ENCODE measurements at places on chromosomes 16 and 17.

DNA sequence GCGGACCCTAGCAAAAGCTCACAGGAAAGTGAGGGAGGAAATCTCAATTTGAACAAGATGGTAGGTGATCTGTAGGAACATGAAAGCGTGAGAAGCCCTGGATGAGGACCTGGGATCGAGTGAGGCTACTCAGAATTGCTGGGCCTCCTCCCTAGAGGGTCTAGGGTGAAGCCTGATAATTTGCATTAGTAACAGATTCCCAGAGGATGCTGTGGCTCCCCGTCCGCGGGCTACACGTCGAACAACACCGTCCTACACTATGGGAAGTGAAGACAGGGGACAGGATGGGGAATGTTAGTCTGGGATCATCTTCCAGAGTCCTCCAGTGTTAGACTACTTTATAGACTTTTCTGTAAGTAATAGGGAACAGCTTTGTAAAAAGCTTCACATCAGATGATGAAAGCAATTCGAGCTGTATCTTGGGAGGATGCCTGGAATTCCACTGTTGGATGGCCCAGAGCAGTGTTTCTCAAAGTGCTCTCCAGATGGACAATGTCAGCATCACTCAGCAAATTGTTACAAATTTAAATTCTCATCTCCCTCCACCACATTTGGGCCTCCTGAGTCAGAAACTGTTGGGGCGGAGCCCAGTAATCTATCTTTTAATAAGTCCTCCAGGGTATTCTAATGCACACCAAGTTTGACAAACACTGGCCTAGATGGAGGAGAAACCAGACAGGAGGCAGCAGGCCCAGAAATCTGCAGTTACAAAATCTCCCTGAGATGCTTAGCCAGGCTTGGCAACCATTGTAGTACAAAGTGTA lies 6.5 kb downstream of the FNDC8 start:
- no peak for DNase-seq

GRCh38 chr16:83023640-83024039 lies 396.9 kb downstream of the CDH13 start:
- DNase-seq, result no peak

- no peak for DNase-seq
Measured at GRCh38 chr16:87421003-87421912, 29.1 kb downstream of the MAP1LC3B start.

DNA sequence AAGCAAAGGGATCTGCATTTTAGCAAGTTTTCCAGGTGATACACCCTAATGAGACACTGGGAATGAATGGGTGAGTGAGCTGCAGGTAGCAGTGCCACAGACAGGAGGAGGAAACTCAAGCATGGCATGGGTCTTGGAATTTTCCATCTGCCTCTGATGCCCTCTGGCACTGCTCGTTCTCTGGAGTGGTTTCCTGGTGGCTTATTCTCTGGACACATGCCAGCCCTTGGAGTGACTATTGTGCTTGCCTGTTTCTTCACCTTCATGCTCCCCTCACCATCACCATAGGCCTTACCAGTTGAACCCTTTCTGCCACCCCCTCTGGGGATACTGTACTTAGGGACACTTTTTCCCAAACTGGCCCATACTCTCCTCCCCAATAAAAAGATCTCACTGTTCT lies 1.6 kb downstream of the COASY start:
- no peak for DNase-seq

Data from stimulated activated CD8-positive, alpha-beta memory T cell treated with anti-CD3 and anti-CD28 coated beads, Interleukin-2, amount 100 ng/mL, for 1 hour (primary cell).